ENCODE measurements at places on chromosomes 12 and 14. TPM values are rescaled to one million over a fixed set of nuclear protein-coding genes. Genes with fewer than 3 reads are reported as not detected.
A peak's percentile ranks its signal among the peaks of the same experiment; 100 is the strongest.

DNA sequence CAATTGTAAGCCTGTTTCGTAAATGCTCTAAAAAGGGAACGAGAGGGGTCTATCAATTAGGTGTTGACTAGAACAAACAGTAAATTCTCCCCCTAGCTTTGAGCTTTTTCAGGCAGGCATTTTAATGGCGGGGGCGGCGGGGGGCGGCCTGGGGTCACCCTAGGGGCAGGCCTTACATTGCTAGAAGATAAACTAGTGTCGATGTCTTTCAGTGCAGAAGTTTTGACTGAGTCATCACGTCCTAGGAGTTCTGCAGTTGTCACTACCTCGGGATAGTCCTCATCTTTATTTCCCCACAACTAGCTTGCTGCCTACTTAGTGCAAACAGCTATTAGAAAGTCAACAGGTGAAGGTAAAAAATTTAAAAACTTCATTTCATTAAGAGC is 1.6 kb downstream of the ATP6V1D start:
- DNase-seq, result no peak

- no peak for DNase-seq
These were observed 17.1 kb upstream of the SLC6A12 start for GRCh38 chr12:230925-231671.

DNA sequence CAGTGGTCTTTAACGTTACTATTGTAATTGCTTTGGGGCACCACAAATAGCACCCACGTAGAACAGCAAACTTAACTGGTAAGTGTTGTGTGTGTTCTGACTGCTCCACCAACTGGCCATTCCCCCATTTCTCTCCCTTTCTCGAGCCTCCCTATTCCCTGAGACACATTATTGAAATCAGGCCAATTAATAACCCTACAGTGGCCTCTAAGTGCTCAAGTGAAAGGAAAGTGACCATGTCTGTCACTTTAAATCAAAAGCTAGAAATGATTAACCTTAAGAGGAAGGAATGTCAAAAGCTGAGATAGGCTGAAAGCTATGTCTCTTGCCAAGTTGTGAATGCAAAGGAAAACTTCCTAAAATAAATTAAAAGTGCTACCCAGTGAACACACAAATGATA is 22.3 kb downstream of the PPP1R13B start:
- no peak for DNase-seq

DNA sequence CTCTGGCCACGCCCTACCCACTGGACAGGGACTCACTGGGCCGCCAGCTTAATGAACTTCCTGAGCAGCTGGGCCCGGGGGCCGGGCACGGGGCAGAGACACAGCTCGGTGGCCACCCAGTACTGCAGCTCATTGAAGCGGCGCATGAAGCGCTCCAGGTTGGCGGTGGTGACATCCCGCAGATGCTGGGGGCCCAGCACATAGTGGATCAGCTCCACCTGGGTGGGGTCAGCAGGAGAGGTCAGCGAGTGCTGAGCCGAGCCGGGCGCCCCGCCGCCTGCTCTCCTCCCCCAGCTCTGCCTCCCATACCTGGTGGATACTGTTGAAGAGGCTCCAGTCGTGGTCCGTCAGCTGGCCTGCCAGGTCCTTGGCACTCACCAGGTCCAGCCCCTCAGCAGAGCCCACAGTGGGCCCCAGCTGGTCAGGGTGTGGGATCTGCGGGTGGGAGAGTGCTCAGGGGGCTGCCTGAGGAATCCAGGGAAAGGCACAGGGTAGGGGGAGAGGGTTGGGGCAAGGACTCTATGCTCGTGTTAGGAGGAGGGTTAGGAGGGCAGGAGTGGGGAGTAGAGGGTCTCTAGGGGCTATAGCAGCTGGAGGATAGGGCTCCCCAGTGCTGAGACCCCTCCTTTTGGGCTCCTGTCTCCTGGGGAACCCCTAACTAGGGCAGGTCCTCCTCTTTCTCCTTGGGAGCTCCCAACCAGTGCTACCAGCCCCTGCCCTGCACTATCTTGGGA is 15.5 kb upstream of the ENDOU start:
- no peak for DNase-seq

DNA sequence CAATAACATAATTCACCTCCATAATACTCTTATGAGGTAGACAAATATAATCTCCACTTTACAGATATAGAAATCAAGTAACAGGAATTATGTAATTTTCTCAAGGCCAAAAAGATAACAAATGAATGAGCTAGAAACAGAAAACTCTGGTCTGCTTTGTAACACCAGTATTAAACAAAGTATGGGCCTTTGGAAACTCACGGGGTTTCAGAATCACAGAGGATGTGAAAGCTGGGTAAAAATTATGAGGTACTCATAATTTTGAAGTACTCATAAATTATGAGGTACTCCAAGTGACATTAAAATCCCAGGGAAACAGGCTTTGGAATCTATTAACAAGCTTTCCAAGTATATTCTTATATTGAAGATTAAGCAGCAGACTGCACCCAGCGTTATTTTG is 140.2 kb downstream of the MED13L start:
- DNase-seq, result no peak

DNA sequence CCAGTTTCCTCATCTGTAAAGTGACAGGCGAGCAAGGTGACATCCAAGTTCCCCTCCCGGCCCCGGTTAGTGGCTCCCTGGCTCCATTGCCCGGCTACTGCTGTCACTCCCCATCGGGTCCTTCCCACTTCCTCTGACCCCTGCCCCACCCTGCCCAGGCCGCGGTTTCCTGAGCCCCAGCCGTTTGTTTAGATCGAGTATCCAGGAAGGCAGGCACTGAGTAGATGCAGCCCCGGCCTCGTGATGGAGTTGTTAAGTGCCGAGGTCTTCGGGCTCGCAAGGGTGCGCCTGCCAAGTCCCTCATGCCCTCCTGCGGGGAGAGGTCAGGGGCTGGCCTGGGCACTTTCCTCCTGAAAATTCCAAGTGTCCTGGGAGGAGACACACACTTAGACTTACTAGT is 55.4 kb downstream of the TEAD4 start:
- no peak for DNase-seq

The GLIPR1L1 gene
- not detected for total RNA-seq

The ERP27 gene
- total RNA-seq, result 0.33 TPM

The OTX2 gene
- total RNA-seq, result not detected

DNA sequence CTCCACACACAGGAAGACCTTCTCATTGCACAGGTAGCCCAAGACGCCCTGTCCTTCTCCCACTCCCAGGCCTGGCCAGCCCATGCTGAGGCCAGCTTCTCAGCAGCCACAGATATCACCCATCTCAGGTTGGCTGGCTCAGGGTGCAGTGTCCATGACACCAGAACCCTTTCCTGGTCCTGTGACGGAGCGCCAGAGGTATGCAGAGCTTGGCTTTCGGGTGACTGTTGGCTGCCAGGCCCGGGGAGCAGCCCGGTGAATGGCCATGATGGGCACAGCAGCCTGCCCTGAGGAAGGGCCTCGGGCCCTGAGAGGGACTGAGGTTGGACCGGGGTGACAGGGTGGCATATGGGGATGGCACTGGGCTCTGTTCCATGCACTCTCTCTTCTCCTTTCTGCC is 173.4 kb downstream of the TSPAN9 start:
- no peak for DNase-seq

DNA sequence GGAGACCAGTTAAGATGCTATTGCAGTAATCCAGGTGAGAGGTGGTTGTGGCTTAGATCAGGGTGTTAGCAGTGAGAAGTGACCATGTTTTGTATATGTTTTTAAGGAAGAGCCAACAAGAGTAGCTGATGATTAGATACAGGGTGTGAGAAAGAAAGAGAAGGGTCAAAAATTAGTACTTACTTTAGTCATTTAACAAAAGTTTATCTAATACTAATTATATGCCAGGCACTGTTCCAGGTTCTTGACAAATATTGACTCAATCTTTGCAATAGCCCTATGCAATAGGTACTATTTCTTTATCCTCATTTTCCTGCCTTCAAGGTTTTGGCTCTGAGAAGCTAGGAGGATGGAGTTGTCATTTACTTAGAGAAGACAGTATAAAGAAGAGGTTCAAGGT is 70.2 kb downstream of the SSPN start:
- no peak for DNase-seq

GRCh38 chr14:104680806-104681688 is 8.4 kb upstream of the INF2 start:
- DNase-seq, result peak; percentile 48

DNA sequence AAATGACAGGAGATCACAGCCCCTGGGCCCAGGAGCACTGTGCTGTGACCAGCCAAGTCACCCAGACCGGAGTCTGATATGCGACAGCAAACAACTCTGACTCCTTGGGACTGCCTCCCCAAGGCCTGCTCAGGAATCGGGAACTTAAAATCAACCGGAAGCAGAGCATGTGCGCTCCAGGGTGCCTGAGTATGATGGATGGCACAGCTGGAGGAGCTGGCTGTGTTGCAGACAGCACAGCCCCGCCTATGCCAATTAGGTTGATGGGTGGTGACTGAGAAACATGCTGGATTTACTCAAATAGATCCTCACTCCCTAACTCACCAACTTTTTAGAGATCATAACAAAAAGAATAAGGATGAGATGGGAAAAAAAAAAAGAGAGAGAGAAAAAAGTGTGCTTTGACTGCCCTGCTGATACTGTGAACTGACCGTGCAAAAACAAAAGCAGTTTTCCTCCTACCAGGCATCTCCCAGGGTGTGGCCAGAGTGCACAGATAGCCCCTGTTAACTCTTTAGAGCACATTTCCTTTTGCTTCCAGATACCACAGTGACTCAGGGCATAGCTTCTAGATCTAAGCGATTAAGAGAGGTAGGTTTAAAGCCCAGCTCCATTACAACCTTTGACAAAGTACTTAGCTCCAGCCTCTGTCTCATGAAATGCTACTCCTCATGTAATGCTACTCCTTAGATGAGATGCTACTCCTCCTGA is 27.4 kb upstream of the STON2 start:
- DNase-seq, result no peak

The BBOF1 gene
- total RNA-seq, result 1.3 TPM

GRCh38 chr12:57868851-57869268 is 22.3 kb upstream of the CTDSP2 start:
- DNase-seq, result no peak

DNA sequence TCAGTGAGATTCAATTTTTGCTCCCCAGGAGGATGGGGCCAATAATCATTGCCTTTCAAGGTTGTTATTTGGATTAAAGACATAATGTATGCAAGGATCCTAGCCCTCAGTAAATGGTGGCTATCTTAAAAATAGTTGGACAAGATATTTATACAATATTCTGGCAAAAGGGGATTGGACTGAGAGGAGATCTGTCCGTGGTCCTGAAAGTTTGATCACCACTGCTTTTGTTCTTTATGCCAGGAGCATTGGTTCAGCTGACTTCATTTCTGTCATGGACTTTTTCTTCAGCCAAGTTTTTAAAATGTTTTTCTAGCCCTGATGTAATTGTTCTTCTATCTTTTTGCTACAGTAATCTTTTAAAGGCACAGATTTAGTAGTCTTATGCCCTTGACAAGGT is 70.2 kb upstream of the TCL1A start:
- DNase-seq, result no peak

DNA sequence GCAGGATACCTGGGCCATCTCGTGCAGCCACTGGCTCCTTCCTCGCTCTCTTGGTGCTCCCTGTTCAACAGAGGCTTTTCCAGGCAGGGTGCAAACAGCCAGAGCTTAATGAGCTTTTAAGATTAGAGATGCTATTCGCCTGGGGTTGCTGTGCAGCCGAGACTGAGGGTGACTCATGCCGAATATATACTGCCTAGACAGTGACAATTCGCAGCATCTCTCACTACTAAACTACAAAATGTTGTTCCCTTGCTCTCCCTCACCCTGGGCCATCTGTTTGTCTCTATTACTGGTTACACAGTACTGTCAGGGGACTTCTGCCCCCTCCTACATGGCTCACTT is 26.0 kb upstream of the TESC start:
- DNase-seq, result no peak

DNA sequence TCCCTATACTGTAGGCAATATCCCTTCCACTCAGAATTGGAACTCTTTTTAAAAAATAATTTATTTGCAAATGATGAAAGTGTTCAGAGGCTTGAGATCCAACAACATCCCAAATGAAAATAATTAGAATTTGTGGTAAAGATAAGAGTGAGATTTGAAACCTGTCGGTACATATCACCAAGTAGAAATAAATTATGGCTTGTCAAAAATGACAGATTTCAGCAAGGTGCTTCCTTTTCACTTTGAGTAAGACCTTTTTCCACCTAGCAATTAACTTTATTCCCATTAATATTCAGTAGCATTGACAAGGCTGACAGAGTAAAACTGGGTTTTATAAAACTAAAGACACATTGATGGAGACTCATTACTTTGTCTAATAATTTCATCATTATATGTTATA is 107.7 kb upstream of the PRKD1 start:
- no peak for DNase-seq

GRCh38 chr14:51225751-51226150 is 14.3 kb upstream of the TMX1 start:
- DNase-seq, result no peak

GRCh38 chr14:68569970-68570409 is 222.9 kb downstream of the ZFP36L1 start:
- DNase-seq, result peak; percentile 49

- no peak for DNase-seq
These were observed 3.7 kb upstream of the TMX1 start for GRCh38 chr14:51236314-51236713.

DNA sequence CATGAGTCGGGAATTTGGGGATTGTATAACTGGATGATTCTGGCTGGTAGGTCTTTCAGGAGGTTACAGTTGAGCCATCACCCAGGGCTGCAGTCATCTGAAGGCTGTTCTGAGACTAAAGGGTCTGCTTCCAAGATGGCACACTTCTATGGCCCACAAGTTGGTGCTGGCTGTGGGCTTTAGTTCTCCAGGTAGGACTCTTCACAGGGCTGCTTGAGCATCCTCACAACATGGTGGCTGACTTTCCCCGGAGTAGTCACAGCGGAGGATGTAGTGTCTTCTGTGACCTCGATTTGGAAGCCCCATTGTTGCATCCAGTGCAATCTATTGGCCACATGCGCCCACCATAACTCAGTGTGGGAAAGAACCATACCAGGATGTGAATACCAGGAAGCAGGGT is 14.4 kb downstream of the PHETA1 start:
- DNase-seq, result no peak

DNA sequence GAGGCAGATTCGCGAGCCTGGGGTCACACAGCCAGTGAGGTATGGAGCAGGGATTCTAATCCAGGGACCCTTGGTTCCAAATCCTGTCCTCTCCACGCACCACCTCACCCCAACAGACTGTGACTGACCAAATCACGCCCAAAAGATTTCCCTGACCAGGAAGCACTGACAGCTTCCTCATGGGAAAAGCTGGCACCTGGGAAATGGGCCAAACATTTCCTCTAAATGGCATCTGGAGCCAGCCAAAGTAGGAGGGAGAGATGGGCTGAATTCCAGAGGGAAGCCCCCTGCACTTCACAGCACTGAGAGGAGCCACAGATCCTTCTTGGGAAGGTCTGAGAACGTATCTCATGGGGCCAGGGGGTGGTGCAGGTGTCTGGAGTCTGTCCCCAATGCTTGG is 28.8 kb downstream of the CCDC92 start:
- DNase-seq, result no peak

DNA sequence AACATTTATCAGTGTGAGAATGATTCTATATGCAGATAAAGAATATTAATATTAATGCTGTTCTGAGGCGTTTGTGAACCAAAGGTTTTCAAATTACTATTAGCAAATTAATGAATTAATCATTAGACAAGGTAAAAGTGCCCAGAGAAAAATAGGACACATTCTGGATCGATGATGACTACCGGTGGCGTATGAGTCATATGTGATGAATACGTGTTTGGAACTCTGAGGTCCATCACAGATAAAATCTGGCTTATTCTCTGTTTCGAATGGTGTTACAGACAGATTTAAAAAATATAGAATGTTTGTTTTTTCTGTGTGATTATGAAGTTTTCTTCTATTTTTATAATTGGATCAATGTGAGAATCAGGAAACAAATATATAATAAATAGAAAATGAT is 79.2 kb upstream of the RTL1 start:
- DNase-seq, result no peak

- DNase-seq, result no peak
These were observed 151.8 kb downstream of the CRADD start for GRCh38 chr12:93829016-93829415.
